ENCODE measurements at places on chromosomes 2 and 18. TPM values are rescaled to one million over a fixed set of nuclear protein-coding genes. Genes with fewer than 3 reads are reported as not detected.

- no peaks in the 10 kb centered on the region for H3K36me3 ChIP-seq
- H3K4me3 ChIP-seq, result no peak overlapping the region
- no peak for DNase-seq
- no peaks in the 10 kb centered on the region for H3K27me3 ChIP-seq
Observed at GRCh38 chr2:133490411-133490980, 77.8 kb downstream of the NCKAP5 start.

- no peak for DNase-seq
- no peaks in the 10 kb centered on the region for H3K36me3 ChIP-seq
- H3K4me3 ChIP-seq, result no peak overlapping the region
- no peaks in the 10 kb centered on the region for H3K4me1 ChIP-seq
Observed at GRCh38 chr2:182521453-182522404, 94.9 kb upstream of the PDE1A start.

DNA sequence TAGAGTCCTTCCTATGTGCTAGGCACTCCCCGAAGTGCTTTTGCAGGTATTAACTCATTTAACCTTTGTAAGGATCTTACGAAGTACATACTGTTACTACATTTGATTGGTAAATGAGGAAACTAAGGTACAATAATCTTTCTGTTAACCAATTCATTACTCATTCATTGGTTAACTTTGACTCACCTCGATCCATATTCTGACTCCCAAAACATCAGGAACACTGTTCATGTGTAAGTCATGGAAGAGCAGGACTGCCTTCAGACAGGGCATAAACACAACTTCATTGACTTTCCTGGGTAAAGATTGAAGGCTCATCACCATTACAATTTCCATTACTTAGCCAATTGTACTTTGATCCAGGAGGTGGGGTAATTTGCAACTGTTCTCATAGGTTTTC lies 40.6 kb downstream of the NAPG start:
- H3K4me3 ChIP-seq, result no peak overlapping the region
- no peaks in the 10 kb centered on the region for H3K27me3 ChIP-seq
- H3K4me1 ChIP-seq, result no peaks in the 10 kb centered on the region
- H3K36me3 ChIP-seq, result no peaks in the 10 kb centered on the region

- H3K4me1 ChIP-seq, result peaks cover 10% of the 10 kb centered on the region
- no peak overlapping the region for H3K4me3 ChIP-seq
- H3K27me3 ChIP-seq, result no peaks in the 10 kb centered on the region
- no peak for DNase-seq
- no peaks in the 10 kb centered on the region for H3K36me3 ChIP-seq
Observed at GRCh38 chr2:127231130-127231865, 11.2 kb upstream of the CYP27C1 start.

- H3K4me3 ChIP-seq, result no peak overlapping the region
- no peak overlapping the region for H3K27ac ChIP-seq
- H3K36me3 ChIP-seq, result no peaks in the 10 kb centered on the region
- no peaks in the 10 kb centered on the region for H3K27me3 ChIP-seq
Observed at GRCh38 chr2:166675553-166675952, 181.5 kb upstream of the SCN7A start.

GRCh38 chr2:147045113-147045512 lies 799.7 kb upstream of the ACVR2A start:
- H3K4me3 ChIP-seq, result no peak overlapping the region
- no peak overlapping the region for H3K27ac ChIP-seq
- peaks cover 3% of the 10 kb centered on the region for H3K4me1 ChIP-seq

- no peak for DNase-seq
- no peaks in the 10 kb centered on the region for H3K36me3 ChIP-seq
- no peak overlapping the region for H3K4me3 ChIP-seq
- H3K4me1 ChIP-seq, result no peaks in the 10 kb centered on the region
Observed at GRCh38 chr2:23200787-23201114, 184.2 kb upstream of the KLHL29 start.

- no peaks in the 10 kb centered on the region for H3K36me3 ChIP-seq
- no peak overlapping the region for H3K4me3 ChIP-seq
- peaks cover 18% of the 10 kb centered on the region for H3K4me1 ChIP-seq
- H3K27me3 ChIP-seq, result no peaks in the 10 kb centered on the region
- no peak overlapping the region for H3K27ac ChIP-seq
Observed at GRCh38 chr18:48333563-48333962, 75.6 kb downstream of the ZBTB7C start.

DNA sequence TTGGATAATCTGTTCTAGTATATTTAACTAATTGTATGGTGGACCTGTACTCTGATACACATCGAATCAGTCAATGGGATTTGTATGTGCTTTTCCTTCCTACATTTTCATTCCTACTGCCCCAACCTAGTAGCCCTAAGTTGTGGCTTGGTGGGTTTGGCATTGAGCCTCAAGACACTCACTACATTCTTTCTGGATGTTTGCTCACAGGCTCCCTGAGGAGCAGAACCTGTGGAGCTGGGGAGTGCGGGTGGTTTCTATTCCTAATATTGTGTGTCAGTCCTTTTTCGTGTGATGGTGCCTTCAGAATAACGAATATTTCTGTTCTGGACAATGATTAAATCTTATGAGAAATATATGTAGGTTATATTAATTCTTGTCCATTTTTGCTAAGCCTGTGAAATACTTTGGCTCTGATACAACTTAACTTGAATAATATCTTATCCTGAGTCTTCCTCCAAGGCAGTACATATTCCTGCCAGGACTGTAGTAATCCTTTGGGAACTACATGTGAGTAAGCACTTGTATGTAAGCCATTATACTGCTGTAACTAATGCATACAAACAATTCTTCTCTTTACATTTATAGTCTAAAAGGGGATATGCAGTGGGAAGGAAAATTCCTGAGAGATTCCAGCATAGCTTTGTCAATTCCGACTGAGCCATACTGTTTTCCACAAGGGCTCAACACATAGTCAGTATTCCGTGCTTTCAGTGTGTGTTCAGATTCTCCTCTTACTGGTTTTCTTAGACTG lies 150.6 kb downstream of the AGPS start:
- no peaks in the 10 kb centered on the region for H3K36me3 ChIP-seq
- H3K4me3 ChIP-seq, result no peak overlapping the region
- H3K27ac ChIP-seq, result no peak overlapping the region
- H3K27me3 ChIP-seq, result no peaks in the 10 kb centered on the region

- H3K36me3 ChIP-seq, result no peaks in the 10 kb centered on the region
- H3K4me1 ChIP-seq, result no peaks in the 10 kb centered on the region
- no peak overlapping the region for H3K27ac ChIP-seq
Observed at GRCh38 chr18:48238206-48238605, 171.0 kb downstream of the ZBTB7C start.

- H3K27me3 ChIP-seq, result no peaks in the 10 kb centered on the region
- no peaks in the 10 kb centered on the region for H3K36me3 ChIP-seq
- H3K4me1 ChIP-seq, result no peaks in the 10 kb centered on the region
- no peak overlapping the region for H3K27ac ChIP-seq
- H3K4me3 ChIP-seq, result no peak overlapping the region
Observed at GRCh38 chr18:6941996-6942395, 175.6 kb downstream of the LAMA1 start.

DNA sequence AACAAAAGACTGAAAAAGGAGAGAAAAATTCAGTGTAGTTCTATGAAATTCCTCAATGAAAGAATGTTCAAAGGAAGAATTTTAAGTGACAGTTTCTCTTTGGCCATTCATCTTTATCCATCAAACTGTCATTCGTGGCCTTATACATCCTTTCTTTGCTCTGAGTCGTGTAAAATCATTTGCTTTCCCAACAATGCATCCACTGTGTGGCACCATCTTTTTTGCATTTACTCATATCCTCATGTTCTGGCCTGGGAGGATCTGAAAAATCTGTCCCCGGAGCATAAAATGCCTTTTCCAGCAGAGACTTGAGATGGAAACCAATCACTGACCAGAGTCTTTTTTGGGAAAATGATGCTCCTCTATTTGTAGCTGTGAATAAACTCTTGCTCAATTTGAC lies 240.3 kb upstream of the ETAA1 start:
- no peak overlapping the region for H3K27ac ChIP-seq
- no peak for DNase-seq
- no peaks in the 10 kb centered on the region for H3K4me1 ChIP-seq
- H3K27me3 ChIP-seq, result no peaks in the 10 kb centered on the region

GRCh38 chr2:174667250-174667860 lies 69.8 kb upstream of the WIPF1 start:
- H3K36me3 ChIP-seq, result no peaks in the 10 kb centered on the region
- H3K4me3 ChIP-seq, result no peak overlapping the region
- H3K27ac ChIP-seq, result no peak overlapping the region
- no peaks in the 10 kb centered on the region for H3K27me3 ChIP-seq
- H3K4me1 ChIP-seq, result peaks cover 13% of the 10 kb centered on the region
- no peak for DNase-seq

DNA sequence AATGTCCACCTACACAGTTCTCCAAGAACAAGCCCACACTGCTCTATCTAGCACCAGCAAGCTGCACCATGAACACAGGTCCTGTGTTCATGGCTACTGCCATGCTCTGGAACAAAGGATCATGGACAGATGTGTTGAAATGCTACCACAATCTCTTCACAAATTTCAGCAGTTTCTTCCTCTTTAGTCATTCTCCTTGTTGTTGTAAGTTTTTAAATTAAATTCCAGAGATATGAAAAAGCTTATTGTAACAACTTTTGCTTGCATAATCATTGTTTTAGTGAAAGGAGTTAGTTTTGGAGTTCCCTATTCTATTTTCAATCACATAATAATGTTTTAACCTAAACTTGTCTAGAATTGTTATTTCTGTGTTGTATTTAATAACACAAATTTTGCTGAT lies 17.2 kb upstream of the NAPG start:
- DNase-seq, result no peak
- no peak overlapping the region for H3K27ac ChIP-seq
- no peaks in the 10 kb centered on the region for H3K4me1 ChIP-seq
- no peak overlapping the region for H3K4me3 ChIP-seq
- no peaks in the 10 kb centered on the region for H3K36me3 ChIP-seq
- no peaks in the 10 kb centered on the region for H3K27me3 ChIP-seq

GRCh38 chr2:79700651-79701050 lies 187.8 kb downstream of the CTNNA2 start:
- H3K36me3 ChIP-seq, result no peaks in the 10 kb centered on the region
- no peaks in the 10 kb centered on the region for H3K4me1 ChIP-seq
- no peak overlapping the region for H3K4me3 ChIP-seq
- no peak for DNase-seq
- no peak overlapping the region for H3K27ac ChIP-seq
- no peaks in the 10 kb centered on the region for H3K27me3 ChIP-seq

GRCh38 chr2:113284476-113284875 lies 5.8 kb upstream of the PAX8 start:
- H3K27me3 ChIP-seq, result no peaks in the 10 kb centered on the region
- no peak overlapping the region for H3K4me3 ChIP-seq
- peaks cover 25% of the 10 kb centered on the region for H3K4me1 ChIP-seq
- H3K36me3 ChIP-seq, result no peaks in the 10 kb centered on the region

- H3K36me3 ChIP-seq, result no peaks in the 10 kb centered on the region
- H3K27me3 ChIP-seq, result no peaks in the 10 kb centered on the region
- no peak overlapping the region for H3K27ac ChIP-seq
- H3K4me3 ChIP-seq, result no peak overlapping the region
- H3K4me1 ChIP-seq, result no peaks in the 10 kb centered on the region
Observed at GRCh38 chr18:8870528-8870927, 165.2 kb downstream of the MTCL1 start.

DNA sequence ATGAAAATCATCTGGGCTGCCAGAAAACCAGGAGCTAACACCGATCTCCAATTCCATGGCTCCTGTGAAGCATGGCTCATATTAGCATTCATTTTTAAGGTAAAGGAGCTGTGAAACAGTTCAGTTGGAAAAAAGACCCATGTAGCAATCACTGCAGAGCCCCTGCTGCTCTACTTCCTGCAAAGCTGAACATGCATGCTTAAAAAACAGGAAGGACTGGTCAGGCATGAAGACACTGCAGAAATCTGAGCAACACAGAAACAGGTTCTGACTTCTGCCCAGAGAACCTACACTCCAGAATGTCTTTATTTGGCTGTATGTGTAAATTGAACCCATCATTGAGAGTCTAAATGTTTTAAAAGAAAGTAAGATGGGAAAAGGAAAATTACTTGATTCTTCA lies 950.6 kb downstream of the DCDC2C start:
- no peak for DNase-seq
- no peaks in the 10 kb centered on the region for H3K36me3 ChIP-seq
- H3K27me3 ChIP-seq, result no peaks in the 10 kb centered on the region
- no peak overlapping the region for H3K27ac ChIP-seq

- no peak for DNase-seq
- H3K4me1 ChIP-seq, result no peaks in the 10 kb centered on the region
- H3K27me3 ChIP-seq, result no peaks in the 10 kb centered on the region
- H3K27ac ChIP-seq, result no peak overlapping the region
Observed at GRCh38 chr18:51123481-51123880, 74.0 kb downstream of the MEX3C start.

GRCh38 chr2:234375176-234375880 lies 121.6 kb downstream of the ARL4C start:
- no peaks in the 10 kb centered on the region for H3K27me3 ChIP-seq
- no peaks in the 10 kb centered on the region for H3K4me1 ChIP-seq
- no peaks in the 10 kb centered on the region for H3K36me3 ChIP-seq
- no peak overlapping the region for H3K27ac ChIP-seq
- DNase-seq, result no peak

DNA sequence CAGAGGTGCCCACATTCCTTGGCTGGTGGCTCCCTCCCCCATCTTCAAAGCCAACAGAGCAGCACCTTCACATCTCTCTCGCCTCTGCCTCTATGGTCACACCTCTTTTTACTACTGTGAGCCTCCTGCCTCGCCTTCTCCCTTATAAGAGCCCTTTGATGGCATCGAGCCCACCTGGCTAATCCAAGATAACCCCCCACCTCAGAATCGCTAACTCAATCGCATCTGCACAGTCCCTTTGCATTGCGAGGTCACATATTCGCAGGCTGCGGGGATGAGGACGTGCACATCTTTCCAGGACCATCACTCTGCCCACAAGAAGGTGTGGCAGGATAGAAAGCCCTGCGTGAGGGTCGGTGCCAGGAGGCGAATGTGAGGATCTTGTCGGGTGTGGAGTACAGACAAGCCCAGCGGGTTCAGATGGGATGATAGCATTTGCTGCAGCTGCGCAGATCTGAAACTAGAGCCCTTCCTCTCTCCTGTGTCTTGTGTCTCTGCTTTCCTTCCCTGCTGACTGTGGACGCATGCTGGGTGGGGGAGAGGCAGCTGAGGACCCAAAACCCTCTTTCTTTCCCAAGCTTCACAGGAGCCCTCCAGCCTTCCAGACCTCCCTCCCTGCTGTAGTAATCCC lies 148.3 kb upstream of the HDAC4 start:
- H3K27me3 ChIP-seq, result no peaks in the 10 kb centered on the region
- no peaks in the 10 kb centered on the region for H3K36me3 ChIP-seq
- DNase-seq, result no peak
- H3K4me3 ChIP-seq, result no peak overlapping the region
- no peak overlapping the region for H3K27ac ChIP-seq
- H3K4me1 ChIP-seq, result no peaks in the 10 kb centered on the region

GRCh38 chr18:68402784-68403183 lies 312.1 kb downstream of the TMX3 start:
- H3K27me3 ChIP-seq, result no peaks in the 10 kb centered on the region
- no peak overlapping the region for H3K27ac ChIP-seq
- no peaks in the 10 kb centered on the region for H3K4me1 ChIP-seq

IER3IP1 gene
- 19.8 TPM for total RNA-seq

GCKR gene
- 0.24 TPM for total RNA-seq

DSG1 gene
- not detected for total RNA-seq

BCL2L11 gene
- total RNA-seq, result 39.8 TPM

TMEM169 gene
- total RNA-seq, result not detected

NPPC gene
- not detected for total RNA-seq

MYL1 gene
- not detected for total RNA-seq

SPEG gene
- total RNA-seq, result 4.2 TPM

CXCR4 gene
- 40.6 TPM for total RNA-seq

AKAIN1 gene
- not detected for total RNA-seq

C2orf69 gene
- 6.0 TPM for total RNA-seq

SLC25A12 gene
- 6.2 TPM for total RNA-seq

EPHA4 gene
- total RNA-seq, result 14.6 TPM

HOXD13 gene
- not detected for total RNA-seq

Measured in upper lobe of left lung (tissue), 6 donors.